Stimulated activated CD8-positive, alpha-beta memory T cell treated with anti-CD3 and anti-CD28 coated beads, Interleukin-2, amount 100 ng/mL, for 1 hour (primary cell): ENCODE measurements at places on chromosomes 2 and 18.

GRCh38 chr2:106701203-106702022 is 184.6 kb downstream of the ST6GAL2 start:
- no peak for DNase-seq

GRCh38 chr18:8732442-8733360 is 27.3 kb downstream of the MTCL1 start:
- DNase-seq: no peak

- DNase-seq: no peak
These were observed 804.4 kb upstream of the CELF4 start for GRCh38 chr18:38369772-38370690.

- no peak for DNase-seq
These were observed 70.2 kb downstream of the DLGAP1 start for GRCh38 chr18:4384932-4385331.

DNA sequence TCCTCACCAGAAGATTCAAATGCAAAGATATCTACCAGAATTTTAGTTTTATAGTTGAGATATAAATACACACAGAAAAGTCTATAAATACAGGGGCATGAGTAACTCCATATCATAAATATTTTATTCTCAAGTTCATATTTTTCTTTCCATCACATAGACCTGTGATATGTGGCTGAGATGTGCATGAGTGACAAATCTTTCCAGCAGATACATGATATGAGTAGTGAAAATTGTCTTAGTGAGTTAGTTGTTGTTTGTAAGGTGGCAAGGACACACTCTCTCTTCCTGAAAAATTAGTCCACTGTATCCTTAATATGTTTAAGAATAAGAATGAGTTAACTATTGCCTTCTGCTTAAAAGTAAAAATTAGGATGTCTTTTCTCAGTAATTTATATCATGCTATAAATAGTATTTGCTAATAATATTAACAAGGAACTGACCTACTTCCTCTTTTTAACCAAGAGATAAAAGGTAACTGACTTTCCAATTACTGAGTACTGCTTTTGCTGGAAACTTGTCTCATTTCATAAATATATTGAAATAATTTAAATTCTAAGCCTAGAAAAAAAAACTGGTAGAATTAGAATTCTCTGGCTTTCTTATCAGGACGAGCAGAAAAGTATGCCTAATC is 85.2 kb upstream of the SESTD1 start:
- no peak for DNase-seq

- DNase-seq: no peak
These were observed 113.2 kb upstream of the CHST9 start for GRCh38 chr18:27298214-27298804.

DNA sequence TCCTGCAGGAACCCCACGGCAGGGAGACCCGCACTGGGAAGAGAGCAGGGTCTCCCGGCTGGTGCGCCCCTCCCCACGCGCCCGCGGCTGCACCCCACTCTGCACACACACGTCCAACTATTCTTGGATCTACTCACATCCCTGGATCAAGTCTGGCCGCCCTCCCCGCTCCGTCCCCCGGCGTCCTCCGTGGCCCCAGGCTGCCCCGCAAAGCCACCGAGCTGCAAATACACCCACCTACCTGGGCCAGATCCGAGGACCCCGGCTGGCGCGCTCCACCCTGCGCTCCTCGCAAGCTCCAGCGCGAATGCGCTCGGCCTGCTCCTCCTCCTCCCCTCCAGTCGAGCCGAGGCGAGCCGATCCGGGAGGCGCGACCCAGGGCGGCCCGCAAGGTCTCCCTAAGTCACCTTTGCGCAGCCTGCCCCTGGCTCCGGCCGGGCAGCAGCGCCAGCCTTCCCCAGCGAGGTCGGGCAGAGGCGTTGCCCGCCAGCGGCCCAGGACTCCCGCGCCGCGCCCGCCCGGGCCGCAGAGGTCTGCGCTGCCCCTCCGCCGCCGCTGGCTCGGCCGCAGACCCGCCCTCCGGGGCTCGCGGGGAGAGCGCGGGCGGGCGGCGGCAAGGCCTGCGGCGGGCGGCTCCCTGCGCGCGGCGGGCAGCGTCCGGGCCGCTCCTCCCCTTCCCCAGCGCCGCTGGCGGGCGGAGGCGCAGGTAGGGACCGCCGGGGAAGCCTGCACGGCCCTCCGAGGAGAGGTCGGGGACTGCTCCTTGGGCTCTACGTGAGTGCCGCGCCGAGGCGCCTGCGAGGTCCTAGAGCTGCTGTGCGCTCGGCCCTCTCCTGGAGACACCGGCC is 126.0 kb downstream of the OSBPL1A start:
- no peak for DNase-seq

DNA sequence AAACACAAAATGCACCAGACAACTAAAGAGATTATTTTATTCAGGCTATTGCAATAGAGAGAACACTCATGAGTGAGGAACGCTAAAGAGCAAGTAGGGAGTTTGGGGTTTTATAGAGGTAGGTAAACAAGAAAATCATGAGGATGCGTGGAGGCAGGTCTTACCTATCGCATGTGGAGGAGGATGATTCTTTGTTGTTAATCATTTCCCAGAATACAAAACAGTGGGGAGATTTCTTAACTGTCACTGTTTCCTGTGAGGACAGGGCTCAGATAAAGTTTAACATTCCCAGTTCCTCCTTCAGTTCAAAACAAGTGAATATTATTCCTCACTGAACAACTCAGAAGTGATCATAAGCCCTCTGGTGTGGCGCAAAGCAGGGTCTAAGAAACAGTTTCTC is 156.1 kb upstream of the MGAT5 start:
- DNase-seq: no peak

DNA sequence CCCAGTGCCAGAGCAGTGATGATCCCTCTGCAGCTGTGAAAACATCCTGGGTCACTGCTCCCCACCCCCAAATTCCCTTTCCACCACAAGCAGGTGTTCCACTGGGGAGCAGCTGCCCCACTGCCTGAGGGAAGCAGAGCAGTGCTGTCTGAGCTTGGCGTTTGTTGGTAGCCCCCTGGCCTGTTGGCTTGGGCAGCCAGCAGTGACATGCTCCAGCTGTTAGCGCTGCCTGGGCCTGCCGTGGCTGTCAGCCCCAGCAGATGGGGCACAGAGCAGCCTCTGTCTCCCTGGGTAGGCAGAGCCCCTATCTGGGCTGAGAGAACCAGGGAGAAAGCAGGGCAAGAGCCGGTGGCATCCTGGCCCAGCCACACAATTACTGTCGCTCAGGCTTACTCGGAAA is 247.7 kb downstream of the GLI2 start:
- no peak for DNase-seq

DNA sequence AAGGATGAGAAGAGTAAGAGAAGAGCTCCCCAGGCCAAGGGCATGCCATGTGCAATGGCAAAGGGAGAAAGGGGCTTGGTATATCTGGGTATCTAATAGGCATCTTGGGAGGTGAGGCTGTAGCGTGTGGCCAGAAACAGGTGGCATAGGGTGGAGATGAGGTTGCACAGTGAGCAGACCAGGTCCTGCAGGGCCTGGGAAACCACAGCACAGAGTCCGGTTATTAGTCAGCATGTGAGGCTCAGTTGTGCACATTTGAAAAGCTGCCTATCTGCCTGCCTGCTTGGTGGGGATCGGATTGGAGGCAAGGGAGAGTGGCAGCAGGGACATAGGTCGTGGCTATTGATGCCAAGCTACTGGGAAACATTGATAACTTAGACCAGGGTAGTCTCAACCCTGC is 190.6 kb downstream of the TPGS2 start:
- DNase-seq: no peak

- no peak for DNase-seq
These were observed 32.8 kb upstream of the DNAH7 start for GRCh38 chr2:196101325-196101991.

DNA sequence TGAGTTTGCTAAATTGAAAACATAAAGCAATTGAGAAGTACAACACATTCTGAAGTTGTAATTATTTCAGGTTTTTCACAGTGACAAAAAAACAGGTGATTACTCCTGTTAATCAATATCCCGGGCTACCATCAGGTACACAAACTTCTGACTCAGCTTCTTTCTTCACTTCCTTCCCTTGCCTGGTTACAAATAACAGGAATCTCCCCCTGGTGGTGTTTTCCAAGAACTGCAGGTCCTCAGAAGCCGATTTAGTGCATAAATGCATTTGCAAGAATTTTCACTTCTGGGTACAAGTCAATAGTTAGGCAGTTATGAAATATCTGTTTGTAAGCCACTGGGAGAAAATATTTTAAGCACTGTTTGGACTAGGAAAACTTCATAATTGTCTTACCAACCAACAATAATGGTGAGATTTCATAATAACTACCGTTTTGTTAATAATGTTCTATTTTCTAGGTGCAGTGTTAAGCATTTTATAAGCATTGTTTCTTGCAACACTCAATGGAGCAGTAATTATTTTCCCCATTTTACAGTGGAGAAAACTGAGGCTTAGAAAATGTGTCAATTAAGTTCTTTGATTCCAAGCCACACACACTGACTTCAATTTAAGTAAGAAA is 12.4 kb upstream of the GMCL1 start:
- peak; percentile 46 for DNase-seq

DNA sequence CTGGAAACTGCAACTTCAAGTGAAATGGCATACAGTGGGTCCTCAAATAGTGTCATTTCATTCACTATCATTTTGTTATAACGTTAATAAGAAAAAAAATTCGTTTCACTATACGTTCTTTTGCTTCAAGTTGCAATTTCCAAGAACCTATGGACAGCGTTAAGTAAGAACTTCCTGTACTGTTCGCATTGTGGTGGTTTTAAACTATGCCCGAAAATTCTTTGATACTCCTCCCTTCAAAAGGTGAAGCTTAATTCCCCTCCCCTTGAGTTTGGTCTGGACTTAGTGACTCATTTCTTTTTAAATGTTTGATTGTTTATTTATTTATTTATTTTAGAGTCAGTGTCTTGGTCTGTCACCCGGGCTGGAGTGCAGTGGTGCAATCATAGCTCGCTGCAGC is 20.7 kb downstream of the GNLY start:
- DNase-seq: no peak

- DNase-seq: no peak
These were observed 118.6 kb upstream of the PGAP1 start for GRCh38 chr2:197045115-197045514.

DNA sequence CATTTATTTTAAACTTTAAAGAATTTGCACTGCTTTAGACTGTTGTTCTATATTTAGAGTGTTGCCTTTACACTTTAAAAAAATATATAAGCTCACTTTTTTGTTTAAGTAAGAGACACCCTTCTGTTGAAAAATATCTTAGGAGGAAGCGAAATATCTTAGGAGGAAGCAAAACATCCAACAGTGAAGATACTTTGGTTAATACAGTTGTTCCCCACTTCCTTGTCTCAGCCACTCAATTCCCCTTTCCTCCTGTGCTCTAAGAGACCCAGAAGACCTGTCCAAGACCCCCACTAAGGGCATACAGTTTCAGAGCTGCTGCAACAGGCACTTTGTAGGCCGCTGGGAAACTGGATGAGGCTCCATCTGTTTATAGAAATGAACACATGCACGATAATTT is 5.7 kb downstream of the SERPINB8 start:
- no peak for DNase-seq

DNA sequence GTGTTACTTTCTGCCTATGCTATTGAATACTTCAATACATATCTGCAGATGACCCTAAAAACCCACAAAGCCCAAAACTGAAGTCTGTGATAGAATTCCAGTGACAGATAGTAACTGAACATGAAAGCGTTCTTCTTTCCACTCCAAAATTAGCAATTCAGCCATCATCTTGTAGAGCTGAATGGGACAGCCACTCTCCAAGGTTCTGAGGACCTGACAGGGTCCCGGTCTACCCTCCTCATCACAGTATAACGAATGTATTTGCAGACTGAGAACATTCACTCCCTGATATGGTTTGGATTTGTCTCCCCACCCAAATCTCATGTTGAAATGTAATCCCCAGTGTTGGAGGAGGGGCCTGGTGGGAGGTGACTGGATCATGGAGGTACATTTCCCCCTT is 189.5 kb downstream of the MTCL1 start:
- no peak for DNase-seq
